T follicular helper cell (primary cell): ENCODE measurements at places on chromosomes 4 and X.
A peak's percentile ranks its signal among the peaks of the same experiment; 100 is the strongest.

GRCh38 chrX:69618803-69619202 is 2.9 kb downstream of the EDA start:
- DNase-seq = no peak

DNA sequence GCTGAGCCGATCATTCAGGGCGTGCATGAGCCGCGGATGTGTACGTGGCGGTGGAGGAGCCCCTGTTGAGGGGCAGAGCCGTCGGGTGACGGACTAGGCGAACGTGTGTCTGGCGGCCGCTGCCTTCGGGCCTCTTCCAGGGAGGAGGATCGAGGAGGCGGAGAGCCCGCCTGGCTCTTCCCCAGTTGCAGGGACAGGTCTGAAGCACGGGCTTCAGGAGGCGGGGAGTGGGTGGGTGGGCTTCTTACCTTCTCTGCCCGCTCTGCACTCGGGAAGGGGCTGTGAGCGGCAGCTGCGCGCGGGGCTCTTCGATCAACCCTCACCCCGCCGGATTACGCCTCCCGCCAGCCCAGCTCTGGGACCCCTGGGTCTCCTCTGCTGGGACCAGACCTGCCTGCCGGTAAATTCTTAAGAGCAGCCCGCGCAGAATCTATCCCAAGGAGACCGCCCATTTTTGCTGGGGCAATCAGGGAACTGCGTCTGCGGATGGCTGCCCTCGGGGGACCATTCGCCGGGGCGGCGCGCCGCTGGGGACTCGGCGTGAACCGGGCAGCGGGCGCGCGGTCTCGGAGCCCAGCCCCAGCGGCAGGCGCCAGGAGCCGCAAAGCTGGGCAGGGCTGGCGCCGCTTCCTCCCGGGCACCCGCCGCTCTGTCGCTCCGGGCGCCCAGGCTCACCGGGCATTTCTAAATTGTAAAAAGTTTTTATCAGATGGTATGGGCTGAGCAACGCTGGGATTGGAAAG is 4.9 kb downstream of the PLAC8 start:
- peak; percentile 24 for DNase-seq

GRCh38 chr4:6668391-6668790 is 25.3 kb upstream of the S100P start:
- no peak for DNase-seq

GRCh38 chr4:12140864-12141263 is 712.2 kb upstream of the HS3ST1 start:
- DNase-seq = no peak

- no peak for DNase-seq
Observed at GRCh38 chr4:142663828-142664227, 182.3 kb downstream of the INPP4B start.
